ENCODE measurements at places on chromosomes 2 and 18.

DNA sequence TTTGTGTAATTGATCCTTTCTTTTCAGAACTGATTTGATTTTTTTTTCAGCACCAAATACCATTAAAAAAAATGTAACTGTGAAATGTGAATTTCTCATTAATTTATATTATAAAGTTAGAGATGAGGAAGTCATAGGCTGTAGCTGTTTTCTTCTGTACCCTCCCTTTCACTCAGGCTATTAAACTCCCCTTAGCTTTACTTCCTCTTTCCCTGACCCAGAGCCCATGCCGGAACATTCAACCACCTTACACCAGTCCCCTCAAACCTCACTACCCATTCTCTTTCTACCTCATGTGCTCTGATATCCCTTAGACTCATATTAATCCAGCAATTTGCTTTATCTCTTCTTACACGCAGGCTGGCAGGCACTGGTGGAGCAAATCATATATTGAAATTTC lies 12.4 kb downstream of the GALNT5 start:
- no peak for DNase-seq

- peak; percentile 40 for DNase-seq
Observed at GRCh38 chr2:97995026-97995733, 568 bp downstream of the TMEM131 start.

GRCh38 chr18:23689031-23689615 lies at the start of gene LAMA3:
Gene LAMA3 (plus strand): TSS chr18:23689453. CDS start chr18:23689684, 231 bp downstream.
- peak; percentile 64 for DNase-seq

- no peak for DNase-seq
Observed at GRCh38 chr2:233489666-233490065, 76.9 kb downstream of the USP40 start.

GRCh38 chr2:176175709-176176607 lies 12.5 kb upstream of the HOXD1 start:
- no peak for DNase-seq

GRCh38 chr2:122471753-122472152 lies 716.3 kb downstream of the TSN start:
- no peak for DNase-seq

DNA sequence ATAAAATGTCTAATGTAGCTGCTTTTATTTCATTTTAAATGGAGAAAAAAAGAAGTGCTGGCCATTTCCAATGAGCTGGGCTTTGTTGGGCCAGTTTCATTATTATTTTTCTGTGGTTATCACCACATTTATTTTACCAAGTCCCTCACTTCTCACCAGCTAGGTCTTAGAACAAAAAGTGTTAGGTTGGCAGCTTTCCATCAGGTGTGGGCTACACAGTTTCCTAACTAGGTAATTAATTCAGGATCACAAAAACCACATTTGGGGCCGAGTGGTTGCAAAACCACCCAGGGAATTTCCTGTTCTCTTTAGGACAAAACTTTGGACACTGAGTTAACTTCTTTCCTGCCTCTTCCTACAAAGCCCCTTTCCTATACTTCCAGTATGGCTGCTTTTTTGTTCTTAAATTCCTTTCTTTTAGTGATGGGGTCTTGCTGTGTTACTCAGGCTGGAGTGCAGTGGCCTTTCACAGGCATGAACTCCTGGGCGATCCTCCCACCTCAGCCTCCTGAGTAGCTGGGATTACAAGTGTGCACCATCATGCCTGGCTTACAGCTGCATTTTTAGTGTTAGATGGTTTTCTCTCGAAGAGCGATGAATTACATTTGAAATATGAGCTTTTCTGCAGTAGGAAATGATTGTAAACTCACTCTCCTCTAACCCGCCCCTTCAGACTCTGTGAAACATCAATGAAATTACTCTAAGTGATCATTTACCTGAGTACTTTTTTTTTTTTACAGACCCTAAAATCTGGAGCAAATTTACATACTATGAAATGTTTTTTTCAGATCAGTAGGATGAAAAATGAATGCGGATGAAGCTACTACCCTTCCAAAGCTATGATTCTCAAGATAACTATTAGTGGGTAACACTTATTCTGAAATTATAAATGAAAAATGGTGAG lies 2.6 kb upstream of the ZFP36L2 start:
- DNase-seq, result no peak

- DNase-seq, result no peak
Observed at GRCh38 chr2:37868866-37869265, 56.2 kb upstream of the RMDN2 start.

All from head of caudate nucleus (tissue), 42 donors.